NCI-H2029 treated with DMSO at 0.1 percent for 48 hours (cell line): ENCODE measurements at places on chromosomes 5 and 9.

GRCh38 chr9:136049491-136050265, 45.4 kb downstream of the NACC2 start:
- no peak for DNase-seq

- no peak for DNase-seq
These were observed 52.4 kb downstream of the AHRR start for GRCh38 chr5:373710-374602.

- DNase-seq, result no peak
These were observed 22.9 kb upstream of the GLRX start for GRCh38 chr5:95845391-95845790.

GRCh38 chr5:174951151-174951780, 226.9 kb downstream of the MSX2 start:
- DNase-seq, result peak; percentile 67

DNA sequence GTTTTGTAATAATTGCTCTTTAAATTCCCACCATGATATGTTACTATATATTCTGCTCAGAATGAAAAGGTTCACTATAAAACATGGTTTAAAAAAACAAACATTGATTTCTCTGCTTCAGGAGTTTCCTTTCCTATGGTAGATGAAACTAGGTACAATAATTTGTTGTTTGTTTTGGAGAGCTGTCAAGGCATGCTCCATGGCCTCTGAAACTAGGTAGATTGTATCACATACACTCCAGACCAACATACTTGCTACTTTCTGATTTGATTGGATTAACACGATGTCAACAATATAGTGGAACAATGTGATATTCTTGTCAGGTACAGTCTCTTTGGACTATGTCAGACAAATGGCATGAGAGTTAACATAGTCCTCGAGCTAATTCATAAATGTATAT, 452.7 kb upstream of the CDH9 start:
- no peak for DNase-seq

- DNase-seq, result no peak
These were observed 33.5 kb downstream of the ELOVL7 start for GRCh38 chr5:60810438-60811085.

- DNase-seq, result no peak
These were observed 594.5 kb downstream of the BNC2 start for GRCh38 chr9:16275795-16276624.

DNA sequence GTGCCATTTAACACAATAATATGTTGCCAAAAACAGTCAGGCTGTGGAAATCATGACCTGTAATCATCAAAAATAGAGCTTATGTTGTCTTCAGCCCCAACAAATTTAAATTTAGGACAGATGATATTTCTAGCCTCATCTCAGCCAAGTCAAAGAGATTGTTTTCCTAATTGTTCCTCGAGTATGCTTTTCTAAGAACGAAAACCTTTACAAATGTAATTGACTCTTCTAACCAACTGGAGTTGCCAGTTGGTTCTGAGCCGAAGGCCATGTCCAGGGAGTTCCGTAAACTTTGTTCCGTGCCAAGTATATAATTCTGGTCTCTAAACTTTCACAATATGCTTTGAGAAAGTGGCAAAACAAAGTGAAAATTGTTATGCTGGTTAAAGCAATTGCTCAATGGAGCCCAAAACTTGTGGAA, 160.8 kb downstream of the CEMIP2 start:
- no peak for DNase-seq

DNA sequence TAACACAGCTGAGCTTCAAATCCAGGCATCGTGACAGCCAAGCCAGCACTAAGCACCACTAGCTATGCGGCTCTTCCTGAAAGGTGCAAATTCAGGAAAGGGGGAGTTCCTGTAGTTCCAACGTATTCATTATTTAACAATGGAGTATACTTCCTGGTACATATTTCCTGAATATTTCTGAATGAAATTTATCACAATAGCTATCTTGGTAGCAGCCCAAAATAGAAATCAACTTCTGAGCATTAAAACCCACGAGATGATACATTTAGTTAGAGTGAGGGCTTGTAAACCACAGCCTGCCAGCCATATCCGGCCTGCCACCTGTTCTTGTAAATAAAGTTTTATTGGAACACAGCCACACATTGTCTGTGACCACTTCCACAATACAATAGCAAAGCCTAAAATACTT, 109.7 kb upstream of the RETREG1 start:
- peak; percentile 16 for DNase-seq

DNA sequence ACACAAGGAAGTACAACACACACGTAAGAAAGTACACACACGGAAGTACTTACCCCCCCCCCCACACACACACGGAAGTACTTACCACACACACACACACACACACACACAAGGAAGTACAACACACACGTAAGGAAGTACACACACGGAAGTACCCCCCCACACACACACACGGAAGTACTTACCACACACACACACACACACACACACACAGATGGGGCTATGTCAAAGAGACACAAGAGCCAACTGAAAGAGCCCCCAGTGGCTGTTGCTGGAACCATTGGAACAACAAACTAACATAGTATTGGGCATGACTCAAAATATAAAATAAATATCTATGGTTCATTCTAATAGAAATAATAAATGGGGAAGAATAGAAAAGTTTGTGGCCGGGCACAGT, 4.9 kb upstream of the MAPK9 start:
- no peak for DNase-seq

GRCh38 chr9:3177936-3178335, 334.0 kb upstream of the PUM3 start:
- no peak for DNase-seq

DNA sequence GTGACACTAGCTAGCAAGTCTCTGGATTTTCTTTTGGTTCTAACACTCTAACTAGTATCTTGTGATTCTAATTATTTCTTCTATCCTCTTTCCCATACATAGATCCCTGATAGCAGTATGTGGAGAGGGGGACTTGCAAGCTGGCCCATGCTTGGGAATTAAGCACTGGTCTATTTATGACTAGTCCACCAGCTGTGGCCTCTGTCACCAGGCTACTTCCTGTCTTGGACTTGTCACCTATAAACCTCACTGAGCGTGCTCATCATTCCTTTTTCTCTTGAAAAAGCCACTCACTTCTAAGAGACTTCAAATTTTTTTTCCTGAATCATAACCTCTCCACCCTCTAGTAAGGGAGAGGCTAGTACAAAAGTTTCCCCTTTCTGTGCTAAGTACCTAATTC, 32.3 kb upstream of the MAMDC2 start:
- no peak for DNase-seq

GRCh38 chr9:660227-660626, 181.3 kb upstream of the DMRT1 start:
- DNase-seq, result no peak
